ENCODE measurements at places on chromosomes 4 and X.

DNA sequence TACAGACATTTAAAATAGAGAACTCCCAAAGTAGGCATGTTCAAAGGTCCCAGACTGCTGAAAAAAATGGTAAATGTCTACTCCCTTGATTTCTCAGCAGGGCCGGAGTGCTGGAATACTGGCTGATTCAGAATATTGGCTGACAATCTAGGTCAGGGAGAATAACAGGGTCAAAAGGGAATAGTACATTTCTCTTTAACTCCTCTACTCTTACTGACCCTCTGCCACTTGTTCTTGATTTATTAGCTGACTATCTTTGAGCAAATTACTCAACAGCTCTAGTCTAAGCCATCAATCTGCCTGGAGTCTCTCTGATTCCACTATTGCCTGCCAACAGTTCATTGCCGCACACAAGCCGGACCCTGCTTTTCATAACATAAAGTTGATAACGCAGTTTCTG, 19.7 kb upstream of the NWD2 start:
- no peak for DNase-seq

GRCh38 chr4:142567199-142567598, 278.9 kb downstream of the INPP4B start:
- peak; percentile 2 for DNase-seq

DNA sequence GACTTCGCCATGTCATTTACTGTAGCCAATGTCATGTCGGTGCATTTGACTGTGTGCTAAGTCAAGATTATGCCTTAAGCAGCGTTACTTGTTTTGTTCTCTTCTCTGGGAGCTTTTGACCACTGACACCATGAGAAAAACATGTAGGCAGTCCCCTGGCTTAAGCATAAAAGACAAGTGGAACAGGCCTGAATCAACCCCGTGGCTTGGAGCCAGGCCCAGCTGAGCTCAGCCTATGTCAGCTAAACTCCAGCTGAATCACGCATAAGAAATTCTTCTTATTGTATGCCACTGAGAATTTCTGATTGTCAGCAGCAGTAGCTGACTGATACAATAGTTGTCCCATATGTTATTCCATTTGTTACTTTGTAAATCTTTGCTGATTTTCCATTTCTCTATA, 261.9 kb downstream of the CBLL2 start:
- DNase-seq, result no peak

GRCh38 chr4:107117726-107118125, 81.6 kb upstream of the DKK2 start:
- no peak for DNase-seq

- no peak for DNase-seq
These were observed 17.8 kb downstream of the FLNA start for GRCh38 chrX:154356596-154356995.
